ENCODE measurements at places on chromosomes 5 and 9. TPM values are rescaled to one million over a fixed set of nuclear protein-coding genes. Genes with fewer than 3 reads are reported as not detected.
A peak's percentile ranks its signal among the peaks of the same experiment; 100 is the strongest.

APBA1 gene
- not detected for polyA plus RNA-seq

CD180 gene
- 22.0 TPM for polyA plus RNA-seq

RMRP gene
- not detected for polyA plus RNA-seq

FAM151B gene
- 8.1 TPM for polyA plus RNA-seq

LAMC3 gene
- not detected for polyA plus RNA-seq

PDZD2 gene
- polyA plus RNA-seq, result not detected

CATSPER3 gene
- polyA plus RNA-seq, result 0.52 TPM

SNX2 gene
- polyA plus RNA-seq, result 263 TPM

ELAVL2 gene
- polyA plus RNA-seq, result not detected

AJM1 gene
- polyA plus RNA-seq, result 0.10 TPM

FOXD4L6 gene
- polyA plus RNA-seq, result not detected

GRCh38 chr5:42944989-42945388, 95.1 kb downstream of the ANXA2R start:
- no peak overlapping the region for H3K27ac ChIP-seq
- no peak overlapping the region for H3K4me3 ChIP-seq
- peaks cover 19% of the 10 kb centered on the region for H3K4me1 ChIP-seq
- peaks cover 17% of the 10 kb centered on the region for H3K27me3 ChIP-seq
- H3K36me3 ChIP-seq, result no peaks in the 10 kb centered on the region
- DNase-seq, result peak; percentile 43

- no peak overlapping the region for H3K4me3 ChIP-seq
- no peaks in the 10 kb centered on the region for H3K36me3 ChIP-seq
- no peak for DNase-seq
- H3K4me1 ChIP-seq, result no peaks in the 10 kb centered on the region
These were observed 153.1 kb downstream of the CCDC192 start for GRCh38 chr5:127856292-127856691.

GRCh38 chr9:126326228-126327005, at the start of gene MVB12B:
MVB12B (plus strand) TSS chr9:126326829; CDS start chr9:126326930, 101 bp downstream.
- H3K4me3 ChIP-seq, result peak within 1 kb of the TSS; percentile 78
- DNase-seq, result peak; percentile 50
- H3K36me3 ChIP-seq, result no peaks in the 10 kb centered on the region
- peaks cover 50% of the 10 kb centered on the region for H3K4me1 ChIP-seq
- H3K27ac ChIP-seq, result no peak within 1 kb of the TSS

DNA sequence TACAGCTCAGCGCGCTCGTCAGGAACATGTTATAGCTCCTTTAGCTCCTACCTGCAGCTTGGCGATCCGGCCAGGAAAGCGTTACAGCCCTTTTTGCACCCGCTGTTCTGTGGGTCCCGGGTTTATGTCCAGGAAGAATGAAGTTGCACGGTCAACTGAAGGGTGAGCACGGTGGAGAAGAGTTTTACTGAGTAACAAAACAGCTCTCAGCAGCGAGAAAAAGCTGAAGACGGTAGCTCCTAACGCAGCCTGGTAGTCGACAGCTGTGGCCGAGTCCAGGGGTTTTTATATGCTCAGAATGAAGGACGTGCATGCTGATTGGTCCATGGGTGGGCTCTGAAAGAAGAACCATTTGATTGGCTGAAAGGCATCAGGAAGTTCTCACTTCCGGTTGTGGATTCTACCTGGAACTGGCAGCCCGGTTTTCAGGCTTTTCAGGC, 1830.1 kb upstream of the NUDT12 start:
- no peak for DNase-seq
- no peaks in the 10 kb centered on the region for H3K27me3 ChIP-seq
- no peak overlapping the region for H3K27ac ChIP-seq
- H3K36me3 ChIP-seq, result no peaks in the 10 kb centered on the region
- no peaks in the 10 kb centered on the region for H3K4me1 ChIP-seq
- no peak overlapping the region for H3K4me3 ChIP-seq

- no peak for DNase-seq
- H3K27me3 ChIP-seq, result no peaks in the 10 kb centered on the region
- H3K36me3 ChIP-seq, result no peaks in the 10 kb centered on the region
These were observed 416.2 kb downstream of the ENC1 start for GRCh38 chr5:74224331-74224730.

DNA sequence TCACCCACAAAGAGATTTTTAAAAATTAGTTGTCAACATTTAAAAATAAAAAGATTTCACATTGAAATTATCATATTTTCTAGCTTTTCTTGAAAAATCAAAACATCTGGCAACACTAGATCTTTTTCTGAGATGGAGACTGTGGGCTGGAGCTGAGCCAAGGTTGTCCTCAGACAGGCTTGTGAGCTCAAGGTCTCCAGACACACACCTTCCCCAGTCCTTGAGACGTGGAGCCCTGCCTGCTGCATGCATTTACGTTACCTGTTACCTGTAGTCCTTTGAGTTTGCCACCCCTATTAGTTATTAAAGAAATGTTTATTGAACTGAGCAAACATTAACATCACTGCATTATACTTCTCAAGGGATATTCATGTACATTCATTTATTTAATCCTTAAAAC, 87.5 kb upstream of the TLE1 start:
- H3K4me1 ChIP-seq, result no peaks in the 10 kb centered on the region
- H3K27me3 ChIP-seq, result no peaks in the 10 kb centered on the region
- DNase-seq, result no peak
- H3K4me3 ChIP-seq, result no peak overlapping the region
- no peak overlapping the region for H3K27ac ChIP-seq

- no peak overlapping the region for H3K4me3 ChIP-seq
- H3K36me3 ChIP-seq, result no peaks in the 10 kb centered on the region
- no peak for DNase-seq
- H3K27ac ChIP-seq, result no peak overlapping the region
- peaks cover 78% of the 10 kb centered on the region for H3K27me3 ChIP-seq
These were observed 47.3 kb downstream of the PAX5 start for GRCh38 chr9:36986468-36987408.

GRCh38 chr9:127801955-127802575, 617 bp upstream of the FPGS start:
- peak overlapping the region; percentile 92 for H3K27ac ChIP-seq
- peaks cover 33% of the 10 kb centered on the region for H3K4me1 ChIP-seq
- H3K36me3 ChIP-seq, result peaks cover 4% of the 10 kb centered on the region
- DNase-seq, result peak; percentile 76

DNA sequence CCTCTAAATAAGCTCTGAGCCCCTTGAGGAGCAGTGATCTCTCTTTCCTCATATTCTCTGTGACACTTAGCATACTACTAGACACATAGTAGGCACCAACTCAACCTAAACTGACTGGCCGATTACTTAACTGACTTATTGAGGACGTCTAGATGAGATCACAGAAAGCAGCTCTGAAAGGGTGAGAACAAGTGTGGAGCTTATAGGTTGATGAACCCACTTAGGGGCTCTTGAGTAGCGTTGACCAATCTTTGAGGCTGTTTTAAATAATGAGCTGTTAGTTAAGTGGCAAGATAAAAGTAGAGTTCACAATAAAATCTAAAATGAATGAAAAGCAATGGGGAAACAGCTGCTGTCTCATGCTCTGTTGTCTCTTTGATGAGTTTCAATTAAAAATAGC, 124.7 kb upstream of the TNPO1 start:
- H3K4me3 ChIP-seq, result no peak overlapping the region

- no peak overlapping the region for H3K27ac ChIP-seq
- H3K4me1 ChIP-seq, result no peaks in the 10 kb centered on the region
- H3K4me3 ChIP-seq, result no peak overlapping the region
- no peaks in the 10 kb centered on the region for H3K27me3 ChIP-seq
- no peak for DNase-seq
These were observed 18.3 kb upstream of the FUBP3 start for GRCh38 chr9:130561056-130561455.

GRCh38 chr5:367358-368130, 46.0 kb downstream of the AHRR start:
- peak overlapping the region; percentile 66 for H3K27ac ChIP-seq
- peaks cover 13% of the 10 kb centered on the region for H3K4me1 ChIP-seq
- H3K4me3 ChIP-seq, result no peak overlapping the region
- H3K36me3 ChIP-seq, result no peaks in the 10 kb centered on the region
- no peaks in the 10 kb centered on the region for H3K27me3 ChIP-seq

DNA sequence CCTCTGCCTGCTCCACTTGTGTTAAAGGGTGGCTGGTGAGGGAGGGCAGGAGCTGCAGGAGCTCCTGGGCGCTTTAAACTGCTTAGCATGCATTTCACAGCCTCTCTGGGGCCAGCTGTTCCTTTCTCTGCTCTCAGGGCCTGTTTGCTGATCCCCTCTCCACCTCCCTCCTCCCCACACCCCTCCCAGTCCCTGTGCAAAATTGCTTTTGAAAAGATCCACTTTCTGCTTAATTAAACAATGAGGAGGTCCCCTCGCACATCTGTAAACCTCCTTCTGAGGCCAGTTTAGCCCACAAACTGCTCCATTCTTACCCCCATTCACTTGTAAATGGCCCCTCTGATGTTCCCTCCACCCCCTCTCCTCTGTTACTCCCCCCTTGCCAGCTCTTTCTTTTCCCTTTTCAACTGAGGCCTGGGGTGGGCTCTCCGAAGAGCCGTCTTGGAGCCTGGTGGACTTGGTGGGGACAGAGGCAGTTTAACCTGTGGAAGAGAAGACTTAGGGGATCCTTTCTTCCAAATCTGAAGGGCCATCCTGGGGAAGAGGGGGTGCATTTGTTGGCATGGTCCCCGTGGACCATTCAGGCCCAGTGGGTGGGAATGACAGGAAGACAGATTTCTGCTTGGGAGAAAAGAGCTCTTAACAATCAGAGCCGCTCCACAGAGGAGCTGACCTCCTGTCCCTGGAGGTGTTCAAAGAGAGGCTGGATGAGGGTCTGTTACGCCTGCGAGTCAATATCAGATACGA, 12.0 kb downstream of the URM1 start:
- DNase-seq, result no peak
- no peaks in the 10 kb centered on the region for H3K4me1 ChIP-seq
- H3K27ac ChIP-seq, result no peak overlapping the region
- peaks cover 99% of the 10 kb centered on the region for H3K36me3 ChIP-seq
- H3K27me3 ChIP-seq, result no peaks in the 10 kb centered on the region

GRCh38 chr5:163544041-163544440, 38.6 kb downstream of the MAT2B start:
- H3K36me3 ChIP-seq, result no peaks in the 10 kb centered on the region
- no peaks in the 10 kb centered on the region for H3K4me1 ChIP-seq
- H3K4me3 ChIP-seq, result no peak overlapping the region
- DNase-seq, result no peak
- H3K27ac ChIP-seq, result no peak overlapping the region

GRCh38 chr9:94825611-94825958, 99.1 kb downstream of the AOPEP start:
- H3K27me3 ChIP-seq, result no peaks in the 10 kb centered on the region
- H3K4me1 ChIP-seq, result no peaks in the 10 kb centered on the region
- peaks cover 6% of the 10 kb centered on the region for H3K36me3 ChIP-seq
- no peak for DNase-seq

DNA sequence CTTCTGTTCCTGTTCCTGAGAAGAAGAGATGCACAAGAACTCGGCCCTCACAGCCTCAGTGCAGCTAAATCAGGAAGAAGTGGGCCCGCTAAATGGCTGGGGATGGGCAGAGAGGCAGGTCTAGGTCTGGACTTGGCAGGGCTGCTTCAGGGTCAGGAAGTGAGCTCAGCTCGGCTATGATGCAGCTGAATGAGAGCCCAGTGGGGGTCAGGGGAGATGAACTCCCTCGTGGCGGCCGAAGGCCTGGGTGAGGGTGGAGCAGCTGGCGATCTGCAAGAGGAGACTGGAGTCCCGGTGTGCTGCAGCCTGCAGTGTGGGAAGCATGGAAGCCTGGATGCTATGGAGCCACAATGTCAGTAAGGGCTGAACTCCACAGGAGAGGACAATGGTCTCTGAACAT, 466.2 kb downstream of the SPOCK1 start:
- H3K27ac ChIP-seq, result no peak overlapping the region
- H3K4me3 ChIP-seq, result no peak overlapping the region
- no peaks in the 10 kb centered on the region for H3K36me3 ChIP-seq
- H3K27me3 ChIP-seq, result no peaks in the 10 kb centered on the region

GRCh38 chr5:168301593-168302390, 10.3 kb downstream of the WWC1 start:
- no peak overlapping the region for H3K27ac ChIP-seq
- H3K36me3 ChIP-seq, result no peaks in the 10 kb centered on the region
- H3K4me3 ChIP-seq, result no peak overlapping the region
- DNase-seq, result no peak
- H3K4me1 ChIP-seq, result no peaks in the 10 kb centered on the region

GRCh38 chr5:122121479-122122465, 7.6 kb upstream of the ZNF474 start:
- H3K4me3 ChIP-seq, result no peak overlapping the region
- no peaks in the 10 kb centered on the region for H3K4me1 ChIP-seq
- H3K27me3 ChIP-seq, result no peaks in the 10 kb centered on the region
- no peaks in the 10 kb centered on the region for H3K36me3 ChIP-seq
- DNase-seq, result no peak
- H3K27ac ChIP-seq, result no peak overlapping the region

DNA sequence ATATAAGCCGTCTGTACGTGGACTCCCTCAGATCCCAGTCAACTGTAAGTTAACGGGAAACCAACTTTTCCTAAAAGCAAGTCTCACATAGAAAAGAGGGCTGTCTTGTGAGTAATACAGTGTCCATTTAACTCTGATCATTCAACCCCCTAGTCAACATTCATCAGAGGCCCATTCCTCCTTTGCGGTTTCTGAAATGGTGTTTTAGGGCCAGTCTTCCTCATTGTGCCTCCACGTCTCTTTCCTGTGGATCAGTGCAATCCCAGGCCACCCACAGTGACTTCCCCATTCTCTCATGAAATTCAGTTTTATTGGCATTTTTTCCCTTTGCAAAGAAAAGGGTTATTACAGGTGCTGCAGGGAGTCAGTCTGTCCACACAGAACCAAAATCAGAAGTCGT, 261.8 kb downstream of the NR3C1 start:
- H3K4me1 ChIP-seq, result peaks cover 14% of the 10 kb centered on the region
- no peaks in the 10 kb centered on the region for H3K27me3 ChIP-seq
- DNase-seq, result peak; percentile 75
- H3K4me3 ChIP-seq, result no peak overlapping the region
- peaks cover 33% of the 10 kb centered on the region for H3K36me3 ChIP-seq

- no peak for DNase-seq
- peaks cover 49% of the 10 kb centered on the region for H3K27me3 ChIP-seq
- no peak overlapping the region for H3K4me3 ChIP-seq
- H3K4me1 ChIP-seq, result no peaks in the 10 kb centered on the region
These were observed 7.3 kb downstream of the PCDH1 start for GRCh38 chr5:141870871-141871270.

DNA sequence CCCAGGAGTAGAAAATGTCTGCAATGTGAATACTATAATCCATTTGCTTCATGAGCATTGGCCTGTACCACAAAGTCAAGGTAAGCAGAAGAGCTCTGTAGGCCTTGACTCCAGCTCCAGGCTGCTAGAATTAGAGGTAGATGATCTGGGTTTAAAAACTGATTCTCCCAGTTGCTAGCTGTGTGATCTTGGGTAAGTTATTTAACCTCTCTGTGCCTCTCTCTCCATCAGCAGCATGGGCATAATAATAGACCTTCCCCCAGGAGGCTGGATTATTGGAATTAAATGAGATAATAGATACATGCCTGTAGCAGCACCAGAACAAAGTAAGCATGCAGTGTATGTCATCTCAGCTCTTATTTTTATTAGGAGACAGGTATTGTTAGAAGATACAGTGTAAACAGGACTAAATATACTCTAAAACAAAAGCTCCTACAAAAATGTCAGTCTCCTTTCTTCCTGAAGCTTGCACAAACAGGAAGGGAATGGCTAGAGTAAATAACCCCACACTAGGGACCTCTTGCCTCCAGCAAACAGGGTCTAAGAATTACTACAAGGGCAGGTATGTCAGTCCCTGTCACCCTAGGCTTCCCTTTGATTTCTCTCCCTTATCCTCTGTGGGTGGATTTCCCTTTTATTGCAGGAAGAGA, 57.5 kb downstream of the PSAT1 start:
- H3K27ac ChIP-seq, result no peak overlapping the region
- no peaks in the 10 kb centered on the region for H3K4me1 ChIP-seq
- no peak for DNase-seq
- no peaks in the 10 kb centered on the region for H3K36me3 ChIP-seq

GRCh38 chr9:121227862-121228261, 26.2 kb upstream of the RAB14 start:
- no peak overlapping the region for H3K4me3 ChIP-seq
- no peaks in the 10 kb centered on the region for H3K36me3 ChIP-seq
- peaks cover 32% of the 10 kb centered on the region for H3K4me1 ChIP-seq
- H3K27ac ChIP-seq, result no peak overlapping the region
- no peak for DNase-seq
